H9 (cell line): ENCODE measurements at places on chromosomes 16 and 17. TPM values are rescaled to one million over a fixed set of nuclear protein-coding genes. Genes with fewer than 3 reads are reported as not detected.

Gene MAP2K6
- 17.7 and 18.9 TPM in 2 replicates for total RNA-seq

DNA sequence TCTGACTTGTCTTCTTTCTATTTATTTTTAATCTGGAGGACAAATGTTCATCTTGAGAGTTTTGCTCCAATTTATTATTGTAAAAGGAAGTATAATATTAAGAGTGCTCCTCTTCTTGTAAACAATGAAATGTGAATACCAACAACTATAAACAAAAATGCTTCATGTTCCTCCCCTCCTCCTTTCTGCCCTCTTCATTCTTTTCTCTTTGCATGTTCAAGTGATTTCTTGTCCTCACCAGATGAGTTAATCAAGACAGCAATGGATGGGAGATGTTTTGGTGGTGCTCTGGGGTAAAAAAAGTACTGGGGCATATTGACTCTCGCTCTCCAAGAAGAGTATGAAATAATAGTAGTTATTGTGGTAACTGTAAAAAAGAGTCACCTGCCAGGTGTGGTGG is 24.3 kb downstream of the ITGB3 start:
- no peak for DNase-seq
- 0 out of 2 replicates have a peak, but pooled peaks cover 2% of the 10 kb centered on the region for H3K27me3 ChIP-seq

Gene CD300LG
- not detected in 2 replicates for total RNA-seq

DNA sequence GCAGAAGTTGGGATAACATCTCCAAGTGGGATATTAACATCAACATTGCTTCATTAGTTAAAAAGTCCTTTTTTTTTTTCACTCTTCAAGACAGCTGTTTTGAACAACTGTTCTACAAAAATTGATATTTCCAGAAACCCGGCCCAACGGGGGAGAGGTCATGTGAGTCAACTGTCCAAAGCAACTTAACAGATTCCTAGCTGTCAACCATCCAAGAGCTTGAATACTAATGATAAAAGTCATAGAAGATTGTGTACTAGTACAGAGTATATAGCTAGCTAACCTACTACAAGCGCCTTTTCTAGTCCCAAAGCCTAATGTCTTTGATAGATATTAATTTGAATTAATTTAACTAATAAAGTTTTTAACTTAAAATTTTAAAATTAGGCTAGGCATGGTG is 172.0 kb downstream of the CYB561 start:
- no peak for DNase-seq
- no peak overlapping the region for H3K27ac ChIP-seq
- H3K36me3 ChIP-seq = no peaks in the 10 kb centered on the region
- no peak overlapping the region for H3K4me3 ChIP-seq
- no peaks in the 10 kb centered on the region for H3K4me1 ChIP-seq

GRCh38 chr17:16463358-16464302 is 28.4 kb downstream of the LRRC75A start:
- peaks cover 5% of the 10 kb centered on the region for H3K4me1 ChIP-seq
- no peak overlapping the region for H3K27ac ChIP-seq
- H3K27me3 ChIP-seq = no peaks in the 10 kb centered on the region
- no peaks in the 10 kb centered on the region; the same call in 1 of the 3 replicates for H3K36me3 ChIP-seq
- peak; percentile 66 for DNase-seq

DNA sequence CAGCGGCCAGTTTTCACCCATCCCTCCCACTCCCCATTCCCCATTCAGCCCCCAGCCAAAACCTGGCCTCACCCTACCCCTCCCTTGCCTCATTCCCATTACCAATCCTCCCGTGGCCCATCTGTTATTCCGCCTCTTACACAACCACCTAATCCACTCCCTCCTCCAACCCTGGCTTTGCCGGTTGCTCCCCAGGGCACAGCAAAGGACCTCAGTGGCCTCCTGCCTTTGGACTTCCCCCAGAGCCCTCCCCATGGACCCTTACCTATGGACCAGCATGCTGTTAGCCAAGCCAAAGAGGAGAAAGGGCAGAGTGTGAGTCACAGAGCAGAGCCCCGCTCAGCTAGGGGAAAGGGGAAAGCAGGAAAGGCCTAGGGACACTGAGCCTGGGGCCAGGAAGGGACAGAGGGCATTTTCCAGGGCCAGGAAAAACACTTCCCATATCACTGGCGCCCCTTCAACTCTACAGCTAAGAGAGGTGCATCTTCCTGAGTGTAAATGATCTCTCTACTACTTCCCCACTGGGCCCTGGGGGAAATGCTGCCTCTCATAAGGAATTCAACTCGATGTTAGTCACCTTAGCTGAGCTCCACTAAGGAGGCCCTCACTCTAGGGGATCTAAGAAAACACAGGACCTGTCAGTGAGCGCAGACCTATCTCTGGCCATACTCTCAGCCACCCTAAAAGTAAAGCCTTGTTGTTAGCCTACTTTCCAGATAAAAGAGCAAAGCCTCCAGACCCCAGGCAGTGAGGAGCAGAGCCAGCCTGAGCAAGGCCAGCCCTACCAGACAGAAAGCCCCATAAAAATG is 10.6 kb downstream of the PEMT start:
- H3K36me3 ChIP-seq = peaks cover 8% of the 10 kb centered on the region; the same call in 1 of the 2 replicates
- H3K4me3 ChIP-seq = no peak overlapping the region
- H3K27me3 ChIP-seq = no peaks in the 10 kb centered on the region
- H3K27ac ChIP-seq = no peak overlapping the region

Gene SSTR5
- 0.22 and 0.37 TPM in 2 replicates for total RNA-seq

Gene STARD3
- total RNA-seq = 48.2 and 51.3 TPM in 2 replicates

DNA sequence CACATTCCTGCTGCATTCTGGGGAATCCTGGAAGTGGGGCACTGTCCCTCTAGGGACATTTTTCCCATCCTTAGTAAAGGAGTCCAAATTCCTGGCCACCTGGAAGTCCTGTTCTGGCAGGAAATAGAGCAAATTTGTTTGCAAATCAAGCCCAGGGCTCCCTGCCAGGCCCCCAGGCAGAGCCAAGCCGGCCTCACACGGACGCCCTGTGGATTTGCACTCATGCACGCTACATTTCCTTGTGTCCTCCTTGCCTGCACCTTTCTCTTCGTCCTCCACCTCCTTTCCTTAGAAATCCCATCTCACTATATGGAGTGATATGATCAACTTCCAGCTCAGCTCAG is 7.0 kb upstream of the CALB2 start:
- no peak overlapping the region for H3K4me3 ChIP-seq
- peak; percentile 20 for DNase-seq
- no peaks in the 10 kb centered on the region for H3K27me3 ChIP-seq
- no peaks in the 10 kb centered on the region for H3K36me3 ChIP-seq
- no peak overlapping the region for H3K27ac ChIP-seq

GRCh38 chr16:5444189-5444588 is 346.6 kb upstream of the EEF2KMT start:
- H3K4me3 ChIP-seq = no peak overlapping the region
- H3K27ac ChIP-seq = no peak overlapping the region
- H3K36me3 ChIP-seq = no peaks in the 10 kb centered on the region
- peaks cover 2% of the 10 kb centered on the region; the same call in 1 of the 2 replicates for H3K4me1 ChIP-seq
- no peak for DNase-seq

- no peak for DNase-seq
- no peak overlapping the region for H3K27ac ChIP-seq
- H3K27me3 ChIP-seq = no peaks in the 10 kb centered on the region
- no peak overlapping the region; the same call in 2 of the 3 replicates for H3K4me3 ChIP-seq
- H3K36me3 ChIP-seq = no peaks in the 10 kb centered on the region
Measured at GRCh38 chr17:17975436-17975835, 2.8 kb downstream of the DRC3 start.

DNA sequence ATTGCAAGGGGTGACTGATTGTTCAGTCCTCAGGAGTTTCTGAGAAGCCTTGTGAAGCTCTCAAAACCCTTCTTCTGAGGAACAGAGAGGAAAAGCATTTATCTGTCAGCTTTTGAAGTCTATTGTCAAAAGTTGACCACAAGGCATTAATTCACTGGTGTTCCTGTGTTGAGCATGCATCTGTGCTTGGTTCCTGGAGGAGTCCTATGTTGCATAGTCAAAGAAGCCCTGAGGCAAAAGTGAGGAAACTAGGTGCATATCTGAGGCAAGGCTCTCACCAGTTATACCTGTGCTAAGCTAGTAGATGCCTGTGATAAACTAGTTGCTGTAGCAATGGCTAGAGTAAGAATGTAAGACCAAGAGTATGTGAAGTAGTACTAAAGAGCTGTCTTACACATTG is 1.8 kb upstream of the HEATR6 start:
- no peak overlapping the region for H3K4me3 ChIP-seq
- H3K27me3 ChIP-seq = 0 out of 2 replicates have a peak, but pooled peaks cover 4% of the 10 kb centered on the region
- no peak overlapping the region for H3K27ac ChIP-seq
- no peak for DNase-seq

DNA sequence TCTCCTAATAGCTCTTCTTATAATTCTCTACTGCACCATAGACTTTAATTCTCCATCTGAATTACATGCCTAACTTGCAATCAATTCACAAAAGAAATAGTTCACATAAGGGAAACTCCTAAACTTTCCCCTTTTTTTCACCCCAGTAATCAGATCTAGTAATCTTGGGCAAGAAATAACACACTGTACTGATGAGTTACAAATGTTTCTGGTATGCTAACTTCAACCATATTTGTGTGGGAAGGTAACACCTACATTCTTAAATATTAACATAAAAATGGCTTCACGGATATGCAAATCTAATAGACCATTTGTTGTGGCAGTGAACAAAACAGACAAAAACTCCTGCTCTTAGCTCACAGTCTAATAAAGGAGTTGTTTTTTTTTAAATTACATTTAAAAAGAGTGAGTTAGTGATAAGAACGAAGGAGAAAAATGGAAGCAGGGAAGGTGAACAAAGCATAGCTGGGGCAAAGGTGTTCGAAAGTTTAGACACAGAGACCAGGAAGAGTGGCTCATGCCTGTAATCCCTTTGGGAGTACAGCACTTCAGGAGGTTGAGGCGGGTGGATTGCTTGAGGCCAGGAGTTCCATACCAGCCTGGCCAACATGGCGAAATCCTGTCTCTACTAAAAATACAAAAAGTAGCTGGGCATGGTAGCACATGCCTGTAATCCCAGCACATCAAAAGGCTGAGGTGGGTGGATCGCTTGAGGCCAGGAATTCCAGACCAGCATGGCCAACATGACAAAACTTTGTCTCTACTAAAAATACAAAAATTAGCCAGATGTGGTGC is 34.8 kb downstream of the CMTM3 start:
- peaks cover 12% of the 10 kb centered on the region for H3K36me3 ChIP-seq
- no peaks in the 10 kb centered on the region for H3K27me3 ChIP-seq
- no peak for DNase-seq
- H3K4me1 ChIP-seq = peaks cover 3% of the 10 kb centered on the region; the same call in 1 of the 2 replicates
- H3K4me3 ChIP-seq = no peak overlapping the region
- no peak overlapping the region for H3K27ac ChIP-seq

Gene CDH15
- total RNA-seq = 0.18 and 0.28 TPM in 2 replicates

- no peaks in the 10 kb centered on the region; the same call in 2 of the 3 replicates for H3K36me3 ChIP-seq
- no peaks in the 10 kb centered on the region for H3K27me3 ChIP-seq
- H3K27ac ChIP-seq = no peak overlapping the region
- DNase-seq = no peak
Measured at GRCh38 chr16:55938126-55938525, 63.0 kb upstream of the CES5A start.

Gene NEUROD2
- not detected in 2 replicates for total RNA-seq

Gene FOXJ1
- 3.7 and 4.0 TPM in 2 replicates for total RNA-seq

DNA sequence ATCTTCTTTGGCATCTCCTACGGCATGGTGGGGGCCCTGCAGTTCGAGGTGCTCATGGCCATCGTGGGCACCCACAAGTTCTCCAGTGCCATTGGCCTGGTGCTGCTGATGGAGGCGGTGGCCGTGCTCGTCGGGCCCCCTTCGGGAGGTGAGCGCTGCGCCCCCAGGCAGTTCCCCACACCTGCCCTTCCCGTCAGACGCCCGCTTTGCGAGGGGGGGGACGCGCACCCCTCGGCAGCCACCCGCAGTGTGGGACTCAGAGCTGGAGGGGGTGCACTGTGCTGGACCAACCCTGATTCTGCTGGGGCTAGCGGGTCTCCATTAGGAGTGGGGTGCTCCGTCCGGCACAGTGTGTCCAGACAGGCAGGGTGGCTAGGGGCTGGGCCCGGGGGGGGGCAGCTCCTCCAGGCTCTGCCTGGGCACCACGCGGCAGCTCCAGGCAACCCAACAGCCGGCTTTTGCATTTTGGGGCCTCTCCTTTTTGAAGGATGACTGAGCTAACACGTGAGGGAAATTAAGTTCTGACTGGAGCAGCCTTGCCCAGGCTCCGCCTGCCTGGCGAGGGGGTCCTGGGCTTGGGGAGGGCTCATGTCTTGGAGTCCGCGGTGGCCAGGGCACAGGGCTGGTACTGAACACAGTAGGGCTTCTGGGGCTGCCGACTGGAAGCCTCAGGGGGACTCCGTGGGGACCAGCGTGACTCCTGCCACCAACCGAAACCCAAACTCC is 9.1 kb downstream of the SLC16A3 start:
- H3K27ac ChIP-seq = no peak overlapping the region
- peaks cover 18% of the 10 kb centered on the region for H3K36me3 ChIP-seq
- H3K27me3 ChIP-seq = no peaks in the 10 kb centered on the region
- DNase-seq = no peak
- H3K4me3 ChIP-seq = no peak overlapping the region

GRCh38 chr17:56319531-56319930 is 166.3 kb downstream of the ANKFN1 start:
- H3K27ac ChIP-seq = no peak overlapping the region
- no peaks in the 10 kb centered on the region for H3K36me3 ChIP-seq
- H3K4me3 ChIP-seq = no peak overlapping the region
- DNase-seq = no peak
- H3K27me3 ChIP-seq = no peaks in the 10 kb centered on the region

DNA sequence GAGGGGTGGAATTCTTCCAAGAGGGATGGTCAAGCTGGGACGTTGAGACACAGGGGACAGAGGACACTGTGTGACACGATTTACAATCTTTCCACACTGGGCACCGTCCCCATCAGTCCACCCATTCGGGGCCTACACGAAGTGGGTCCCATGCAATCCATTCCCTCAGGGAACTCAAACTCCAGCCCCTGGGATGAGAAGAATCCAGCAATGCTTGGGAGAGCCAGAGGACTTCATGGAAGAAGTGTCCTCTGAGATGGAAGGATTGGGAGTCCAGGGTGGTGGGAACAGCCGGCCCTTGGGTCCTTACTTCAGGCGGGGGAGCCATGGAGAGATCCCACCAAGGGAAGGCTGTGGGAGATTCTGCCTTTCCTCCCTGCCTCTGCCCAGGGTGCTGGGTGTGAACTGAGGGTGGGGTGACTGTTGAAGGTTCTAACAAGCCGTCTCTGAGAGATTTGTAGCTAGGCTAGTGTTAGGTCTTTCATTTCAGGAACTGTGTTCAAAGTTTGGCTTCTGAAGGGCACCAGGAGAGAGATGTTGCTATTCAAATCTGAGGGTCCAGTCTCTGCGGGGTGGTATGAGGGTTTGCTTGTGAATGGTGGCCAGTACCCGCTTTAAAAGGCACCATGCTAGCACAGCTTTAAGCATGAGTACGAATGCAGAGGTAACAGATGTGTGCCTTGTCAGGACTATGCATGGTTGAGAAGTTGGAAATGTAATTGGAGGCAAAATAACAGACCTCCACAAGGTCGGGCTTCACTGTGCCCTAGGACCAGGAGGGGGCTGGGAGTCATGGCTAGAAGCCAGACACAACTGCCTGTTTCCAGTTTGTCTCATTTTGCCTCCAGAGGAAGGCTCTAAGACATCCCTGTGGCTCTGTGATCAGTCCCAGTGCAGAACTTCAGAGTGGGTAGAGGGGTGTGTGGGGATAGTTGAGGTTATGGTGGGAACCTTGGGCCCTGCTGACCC is 1.9 kb downstream of the ATP1B2 start:
- peaks cover 5% of the 10 kb centered on the region for H3K27me3 ChIP-seq
- DNase-seq = no peak
- peaks cover 29% of the 10 kb centered on the region for H3K36me3 ChIP-seq
- peaks cover 3% of the 10 kb centered on the region; the same call in 1 of the 2 replicates for H3K4me1 ChIP-seq
- peak overlapping the region; percentile 91 for H3K4me3 ChIP-seq
- no peak overlapping the region for H3K27ac ChIP-seq

GRCh38 chr17:78364436-78365281 is 4.8 kb upstream of the SOCS3 start:
- peak overlapping the region; percentile 67; the same call in 2 of the 3 replicates for H3K4me3 ChIP-seq
- H3K27ac ChIP-seq = peak overlapping the region; percentile 34
- H3K27me3 ChIP-seq = no peaks in the 10 kb centered on the region; the same call in 1 of the 2 replicates
- peaks cover 16% of the 10 kb centered on the region; the same call in 1 of the 2 replicates for H3K4me1 ChIP-seq
- H3K36me3 ChIP-seq = no peaks in the 10 kb centered on the region
